ENCODE measurements at places on chromosomes 13 and 19. TPM values are rescaled to one million over a fixed set of nuclear protein-coding genes. Genes with fewer than 3 reads are reported as not detected.

Gene MBD3L2
- total RNA-seq: not detected

Gene SOX1
- 1.7 TPM for total RNA-seq

DNA sequence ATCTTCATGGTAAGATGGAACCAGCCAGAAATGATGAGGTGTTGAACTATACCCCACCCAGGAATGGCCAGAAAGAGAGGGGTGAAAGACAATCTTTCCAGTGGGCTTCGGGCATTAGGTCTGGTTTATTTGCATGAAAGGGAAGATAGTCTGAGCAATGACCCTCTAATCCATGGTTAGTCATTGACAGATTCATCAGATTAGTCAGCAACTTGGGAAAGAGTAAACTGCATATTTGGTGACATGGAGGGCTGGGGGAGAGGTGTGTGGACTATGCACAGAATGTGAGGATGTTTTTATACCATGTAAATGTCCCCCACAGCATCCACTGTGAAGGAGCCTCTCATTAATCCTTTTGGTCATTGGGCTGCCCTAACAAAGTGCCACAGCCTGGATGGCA, 30.1 kb upstream of the USP12 start:
- H3K36me3 ChIP-seq: no peaks in the 10 kb centered on the region
- no peak overlapping the region for H3K27ac ChIP-seq
- H3K4me3 ChIP-seq: no peak overlapping the region
- DNase-seq: no peak
- no peaks in the 10 kb centered on the region for H3K27me3 ChIP-seq
- H3K4me1 ChIP-seq: peaks cover 5% of the 10 kb centered on the region

Gene CCL25
- not detected for total RNA-seq

DNA sequence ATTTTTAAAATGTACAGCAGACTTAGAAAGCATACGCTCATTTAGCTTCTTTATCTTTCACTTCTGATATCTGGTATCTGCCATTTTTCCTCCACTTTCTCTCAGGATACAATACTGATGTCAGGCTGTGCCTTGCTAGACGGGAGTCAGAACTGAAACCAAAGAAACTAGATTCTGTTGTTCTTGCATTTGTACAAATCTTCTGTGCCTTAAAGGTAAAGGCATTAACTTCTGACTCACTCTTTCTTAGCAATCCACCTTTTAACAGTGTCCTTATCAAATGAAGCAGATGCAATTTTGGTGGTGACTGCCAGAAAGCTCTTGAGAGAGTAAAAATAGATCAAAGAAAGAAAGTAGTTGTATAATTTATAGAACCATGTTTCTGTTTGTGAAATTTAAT, 370.4 kb downstream of the PCDH20 start:
- no peak for DNase-seq
- H3K27ac ChIP-seq: no peak overlapping the region
- H3K4me1 ChIP-seq: no peaks in the 10 kb centered on the region
- H3K27me3 ChIP-seq: no peaks in the 10 kb centered on the region

Gene KLK4
- not detected for total RNA-seq

- H3K27me3 ChIP-seq: no peaks in the 10 kb centered on the region
- no peak for DNase-seq
- 0 out of 2 replicates have a peak, but pooled peaks cover 6% of the 10 kb centered on the region for H3K4me1 ChIP-seq
- no peak overlapping the region for H3K27ac ChIP-seq
- H3K4me3 ChIP-seq: no peak overlapping the region
- 0 out of 2 replicates have a peak, but pooled peaks cover 1% of the 10 kb centered on the region for H3K36me3 ChIP-seq
Measured at GRCh38 chr13:19984430-19985218, 26.1 kb downstream of the ZMYM2 start.

- H3K4me1 ChIP-seq: peaks cover 46% of the 10 kb centered on the region
- DNase-seq: no peak
- H3K36me3 ChIP-seq: no peaks in the 10 kb centered on the region
- H3K27ac ChIP-seq: no peak overlapping the region
Measured at GRCh38 chr19:46239193-46240024, 9.9 kb downstream of the IGFL1 start.

Gene LRRC25
- total RNA-seq: not detected

DNA sequence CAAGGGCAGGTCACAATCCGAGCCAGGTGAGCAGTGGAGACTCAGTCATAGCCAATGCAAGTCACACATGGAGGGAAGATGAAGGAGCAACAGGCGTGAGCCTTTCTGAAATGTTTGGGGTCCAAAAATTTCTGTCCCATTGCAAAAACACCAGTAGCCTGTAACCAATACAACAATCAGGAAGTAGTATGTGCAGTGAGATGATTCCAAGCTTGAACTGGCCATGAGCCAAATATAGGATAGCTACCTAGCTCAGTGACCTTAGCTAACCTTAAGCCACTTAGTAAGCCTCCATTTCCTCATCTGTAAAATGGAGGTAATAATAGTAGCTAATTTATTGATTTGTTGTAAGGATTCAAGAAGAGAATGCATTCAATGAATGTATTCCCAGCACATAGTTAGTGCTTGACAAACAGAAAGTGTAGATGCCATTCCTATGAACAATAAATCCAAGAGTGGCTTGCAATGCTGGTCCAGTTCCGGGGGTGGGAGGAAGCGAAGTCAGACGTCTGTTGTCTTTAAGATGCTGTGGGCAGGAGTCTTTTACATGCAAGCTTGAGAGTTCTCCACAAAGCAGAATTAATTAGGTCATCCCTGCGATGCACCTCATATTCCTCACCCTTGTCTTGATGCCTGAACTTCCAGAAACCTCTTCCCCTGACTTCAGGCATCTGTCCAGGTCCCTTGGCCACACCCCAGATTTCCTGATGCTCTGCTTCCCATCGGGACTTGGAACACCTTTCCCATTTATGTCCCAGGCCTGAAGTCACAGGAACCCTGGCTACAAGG, 195.7 kb upstream of the UBL3 start:
- H3K4me3 ChIP-seq: no peak overlapping the region
- H3K27me3 ChIP-seq: no peaks in the 10 kb centered on the region
- no peaks in the 10 kb centered on the region for H3K36me3 ChIP-seq
- DNase-seq: no peak
- H3K27ac ChIP-seq: peak overlapping the region; percentile 54

- H3K4me1 ChIP-seq: peaks cover 6% of the 10 kb centered on the region
- no peaks in the 10 kb centered on the region for H3K27me3 ChIP-seq
- no peaks in the 10 kb centered on the region for H3K36me3 ChIP-seq
- no peak overlapping the region for H3K27ac ChIP-seq
- DNase-seq: no peak
- H3K4me3 ChIP-seq: no peak overlapping the region
Measured at GRCh38 chr13:99661791-99662190, 160.5 kb downstream of the TM9SF2 start.

DNA sequence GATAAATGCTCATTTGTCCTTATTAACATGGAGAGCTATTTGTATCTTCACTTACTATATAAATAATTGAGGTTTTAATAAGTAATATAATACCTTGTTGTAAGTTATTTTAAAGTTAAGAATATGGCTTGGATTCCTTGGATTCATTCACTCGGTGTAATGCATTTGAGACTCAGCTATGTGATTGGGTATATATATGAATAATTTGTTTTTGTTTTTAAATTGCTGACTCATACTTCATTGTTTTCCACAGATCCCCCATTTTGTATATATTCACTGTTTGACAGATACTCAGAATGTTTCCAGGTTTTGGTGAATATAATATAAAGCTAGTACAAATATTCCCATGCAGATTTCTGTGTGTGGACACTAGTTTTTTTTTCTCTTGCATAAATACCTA, 6.8 kb upstream of the CEACAM18 start:
- H3K27ac ChIP-seq: no peak overlapping the region
- H3K4me1 ChIP-seq: peaks cover 29% of the 10 kb centered on the region
- no peaks in the 10 kb centered on the region for H3K27me3 ChIP-seq

Gene LGI4
- 0.43 TPM for total RNA-seq

Measured in Caco-2 (cell line).